NCI-H69 (cell line): ENCODE measurements at places on chromosomes 2 and 18.

DNA sequence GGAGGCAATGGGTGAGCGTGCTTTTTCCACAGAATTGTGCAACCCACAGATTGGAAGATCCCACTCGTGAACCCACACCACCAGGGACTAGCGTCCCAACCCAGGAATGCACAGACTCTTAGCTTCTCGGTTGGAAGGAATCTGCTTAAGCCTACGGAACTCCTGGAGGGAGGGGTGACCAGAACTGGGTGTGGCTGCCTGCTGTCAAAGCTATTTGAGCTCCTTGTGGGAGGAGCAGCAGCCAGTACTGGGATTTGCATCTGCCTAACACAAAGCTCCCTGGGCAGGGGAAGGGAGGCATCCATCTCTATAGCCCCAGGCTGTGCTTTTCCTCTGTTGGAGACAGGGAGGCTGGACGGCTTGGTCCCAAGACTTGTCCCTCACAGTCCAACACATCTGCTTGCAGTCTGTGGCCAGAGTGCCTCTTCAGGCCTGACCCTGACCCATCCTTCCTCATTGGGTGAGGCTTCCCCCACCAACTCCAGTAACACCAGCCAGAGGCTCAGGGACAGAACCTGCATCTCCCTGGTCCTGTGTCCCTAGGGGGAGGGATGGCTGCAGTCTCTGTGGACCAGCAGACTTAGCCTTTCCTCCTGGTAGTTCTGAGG lies 27.9 kb downstream of the HNMT start:
- DNase-seq = peak; percentile 8

- no peak for DNase-seq
Observed at GRCh38 chr2:46260305-46260704, 36.9 kb upstream of the EPAS1 start.

DNA sequence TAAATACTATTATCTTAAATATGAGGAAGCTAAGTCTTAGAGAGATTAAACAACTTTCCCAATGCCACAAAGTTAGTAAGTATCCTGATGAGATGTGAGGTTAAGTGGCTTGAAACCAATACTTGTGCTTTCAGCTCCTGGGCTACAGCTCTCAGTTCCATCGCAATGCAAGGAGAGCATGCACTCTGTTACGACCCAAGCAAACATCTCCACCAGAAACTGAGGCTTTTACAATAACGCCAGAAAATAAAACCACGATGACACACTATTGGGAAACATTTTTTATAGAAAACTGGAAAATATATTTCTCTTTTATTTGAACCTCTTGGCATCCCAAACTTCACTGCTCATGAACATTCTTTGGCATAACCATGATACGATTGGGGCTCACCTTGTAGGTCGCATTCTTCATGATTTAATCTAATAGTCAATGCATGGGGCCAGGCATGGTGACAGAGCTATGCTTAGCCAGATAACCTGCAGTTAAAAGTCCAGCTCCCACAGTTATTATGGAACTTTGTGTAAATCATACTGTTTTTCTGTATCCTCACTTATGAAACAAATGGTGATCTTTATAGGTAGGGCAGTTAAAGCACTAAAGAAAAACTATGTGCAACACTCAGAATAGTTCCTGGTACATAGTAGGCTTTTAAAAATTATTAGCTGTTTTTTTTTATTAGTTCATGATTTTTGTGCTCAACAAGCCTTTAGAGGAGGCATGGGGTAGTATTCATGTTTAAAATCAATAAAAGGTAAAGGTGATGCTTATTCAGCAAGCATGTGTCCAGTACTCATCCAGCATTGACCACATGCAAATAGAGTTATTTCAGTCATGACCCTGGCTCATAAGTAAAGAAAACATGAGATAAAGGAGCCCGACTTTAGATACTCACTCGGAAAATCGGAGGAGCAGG lies 238.3 kb upstream of the TRIB2 start:
- DNase-seq = no peak

DNA sequence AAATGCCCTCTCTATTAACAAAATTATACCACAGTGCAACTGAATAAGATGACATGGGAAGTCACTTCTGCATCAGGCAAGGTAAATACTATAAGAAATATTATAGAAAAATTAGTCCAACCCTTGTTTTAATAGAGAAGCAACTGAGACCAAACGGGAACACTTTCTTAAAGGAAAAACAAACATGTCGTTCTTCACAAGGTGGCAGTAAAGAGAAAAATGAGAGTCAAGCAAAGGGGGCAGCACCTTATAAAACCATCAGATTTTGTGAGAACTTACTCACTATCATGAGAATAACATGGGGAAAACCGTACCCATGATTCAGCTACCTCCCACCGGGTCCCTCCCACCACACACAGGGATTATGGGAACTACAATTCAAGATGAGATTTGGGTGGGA lies 481.7 kb upstream of the CRIM1 start:
- DNase-seq = no peak

DNA sequence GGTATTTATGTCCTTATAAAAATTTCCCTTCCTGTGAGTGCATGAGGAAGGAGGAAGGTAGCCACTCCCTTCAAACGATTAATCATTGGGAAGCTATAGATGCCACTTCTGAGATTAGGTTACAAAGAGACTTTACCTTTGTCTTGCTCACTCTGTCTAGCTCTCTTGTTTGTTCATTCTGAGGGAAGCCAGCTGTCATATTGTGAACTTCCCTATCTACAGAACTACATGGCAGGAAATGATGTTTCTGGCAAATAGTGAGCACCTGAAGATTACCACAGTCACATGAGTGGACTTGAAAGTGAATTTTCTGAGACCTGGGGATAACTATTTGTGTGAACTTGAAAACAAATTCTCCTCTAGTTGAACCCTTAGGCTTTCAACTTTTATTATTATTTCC lies 776.8 kb downstream of the CCDC85A start:
- peak; percentile 73 for DNase-seq

GRCh38 chr2:50766058-50766457 lies 265.9 kb downstream of the NRXN1 start:
- peak; percentile 47 for DNase-seq

- no peak for DNase-seq
Observed at GRCh38 chr18:6997808-6998207, 119.8 kb downstream of the LAMA1 start.
